ENCODE measurements at places on chromosomes 11 and 22. TPM values are rescaled to one million over a fixed set of nuclear protein-coding genes. Genes with fewer than 3 reads are reported as not detected.

DNA sequence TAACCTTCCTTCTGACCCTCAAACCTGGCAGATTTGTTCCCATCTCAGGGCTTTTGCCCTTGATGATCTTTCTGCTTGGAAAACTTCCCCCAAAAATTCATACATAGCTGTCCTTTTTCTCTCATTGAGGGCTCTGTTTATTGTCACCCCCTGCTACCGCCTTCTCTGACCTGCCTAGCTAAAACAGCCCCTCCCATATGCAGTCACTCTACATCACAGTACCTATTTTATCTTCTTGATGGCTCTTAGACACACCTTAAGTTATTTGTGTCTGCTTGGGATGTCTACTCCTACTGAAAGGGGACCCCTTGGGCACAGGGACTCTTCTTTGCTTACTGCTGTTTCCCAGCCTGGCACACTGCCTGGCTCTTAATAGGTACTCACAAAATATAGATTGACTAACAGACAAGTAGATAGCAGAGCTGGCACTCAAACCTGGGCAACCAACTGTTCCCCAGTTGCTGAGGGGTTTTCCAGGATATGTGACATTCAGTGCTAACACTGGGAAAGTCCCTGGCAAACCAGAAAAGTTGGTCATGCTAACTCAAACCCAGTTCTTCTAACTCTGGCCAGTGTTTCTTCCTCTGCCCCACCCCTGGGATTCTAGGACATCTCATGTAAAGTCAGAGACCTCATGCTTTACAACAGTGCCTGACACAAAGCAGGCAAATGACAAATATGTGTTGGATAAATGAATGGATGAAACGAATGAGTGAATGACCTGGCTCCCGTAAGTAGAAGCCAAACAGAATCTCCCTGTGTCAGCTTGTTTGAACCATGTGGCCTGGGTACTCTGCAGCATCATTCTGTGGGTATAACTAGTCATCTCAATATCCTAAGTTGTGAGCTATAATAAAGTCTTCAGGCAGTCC lies 19.8 kb upstream of the FJX1 start:
- DNase-seq: no peak

DNA sequence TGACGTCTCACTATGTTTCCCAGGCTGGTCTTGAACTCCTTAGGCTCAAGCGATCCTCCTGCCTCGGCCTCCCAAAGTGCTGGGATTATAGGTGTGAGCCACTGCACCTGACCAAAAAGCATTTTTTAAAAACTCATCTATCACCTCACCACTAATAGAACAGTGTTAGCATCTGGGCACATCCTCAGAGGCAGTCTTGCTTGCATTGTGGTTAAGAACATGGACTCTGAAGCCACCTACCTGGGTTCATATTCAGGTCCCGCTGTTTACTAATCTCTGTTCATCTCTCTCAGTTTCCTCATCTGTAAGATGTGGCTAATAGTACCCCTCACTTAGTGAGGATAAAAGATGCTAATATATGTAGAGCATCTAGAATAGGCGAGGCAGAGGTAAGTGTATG lies 90.6 kb downstream of the PACS1 start:
- no peak for DNase-seq

GRCh38 chr11:43403357-43404231 lies 44.9 kb downstream of the TTC17 start:
- no peak for DNase-seq

DNA sequence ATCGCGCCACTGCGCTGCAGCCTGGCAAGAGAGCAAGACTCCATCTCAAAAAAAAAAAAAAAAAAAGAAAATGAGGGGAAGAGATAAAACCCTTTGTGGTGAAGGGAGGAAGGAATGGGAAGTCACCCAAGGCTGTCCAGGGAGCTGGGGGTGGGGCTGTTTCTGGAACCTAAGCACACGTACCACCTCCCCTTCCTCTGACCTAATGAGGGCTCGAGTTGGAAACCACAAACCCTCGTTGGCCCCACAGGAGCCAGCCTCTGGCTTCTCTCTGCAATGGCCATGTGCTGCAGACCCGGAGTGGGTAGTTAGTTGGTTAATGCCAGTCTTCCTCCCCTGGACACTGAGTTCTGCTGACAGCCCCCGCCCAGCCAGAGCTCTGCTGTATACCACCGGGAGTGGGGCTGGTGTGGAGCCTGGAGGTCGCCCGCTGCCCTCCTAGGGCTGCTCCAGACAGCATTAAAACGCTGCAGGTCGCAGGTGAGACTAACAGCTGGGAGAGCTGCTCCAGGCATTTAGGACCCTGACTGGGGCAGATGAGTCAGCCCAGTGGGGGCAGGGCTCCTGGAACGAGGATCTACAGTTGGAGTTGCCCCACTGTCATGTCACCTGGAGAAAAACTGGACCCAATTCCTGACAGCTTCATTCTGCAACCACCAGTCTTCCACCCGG lies at the start of gene LGALS12:
TSS of gene LGALS12 (plus strand) at position 228 of the 672 bp plus-strand sequence. CDS start at position 603, 375 bp downstream.
- no peak for DNase-seq

GRCh38 chr11:45815747-45816146 lies 10.8 kb downstream of the SLC35C1 start:
- DNase-seq: no peak

- no peak for DNase-seq
Observed at GRCh38 chr11:109798521-109798920, 294.7 kb upstream of the ZC3H12C start.

- DNase-seq: peak; percentile 78
Observed at GRCh38 chr11:126716456-126717083, 284.0 kb downstream of the KIRREL3 start.

- DNase-seq: no peak
Observed at GRCh38 chr11:116485425-116485824, 287.4 kb downstream of the BUD13 start.

Gene SERPING1
- 641 TPM for total RNA-seq

Gene CABP4
- total RNA-seq: 2.4 TPM

Gene NR1H3
- 124 TPM for total RNA-seq

Gene MADD
- 68.0 TPM for total RNA-seq

Gene DEUP1
- total RNA-seq: 0.84 TPM

Gene L3MBTL2
- 27.4 TPM for total RNA-seq
